GM12892 (cell line): ENCODE measurements at places on chromosomes 6 and 20.

DNA sequence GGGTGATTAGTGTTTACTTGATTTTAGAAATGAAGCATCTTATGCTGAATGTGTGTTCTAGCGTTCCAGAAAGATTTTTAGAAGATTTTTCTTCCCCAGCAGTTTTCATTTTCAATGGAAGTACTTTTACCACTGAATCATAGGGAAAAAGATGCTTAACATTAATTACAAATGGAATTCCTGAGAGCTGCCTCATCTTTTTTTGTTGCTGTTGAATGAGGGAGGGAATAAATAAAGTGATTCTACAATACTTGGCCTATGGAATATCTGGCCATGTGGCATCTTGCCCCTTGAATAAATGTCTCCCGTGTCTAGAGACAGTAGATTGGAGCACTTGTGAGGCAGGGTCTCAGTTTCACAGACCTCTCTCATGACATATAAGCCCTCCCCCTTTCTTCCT is 44.1 kb upstream of the SLC22A1 start:
- DNase-seq, result no peak

DNA sequence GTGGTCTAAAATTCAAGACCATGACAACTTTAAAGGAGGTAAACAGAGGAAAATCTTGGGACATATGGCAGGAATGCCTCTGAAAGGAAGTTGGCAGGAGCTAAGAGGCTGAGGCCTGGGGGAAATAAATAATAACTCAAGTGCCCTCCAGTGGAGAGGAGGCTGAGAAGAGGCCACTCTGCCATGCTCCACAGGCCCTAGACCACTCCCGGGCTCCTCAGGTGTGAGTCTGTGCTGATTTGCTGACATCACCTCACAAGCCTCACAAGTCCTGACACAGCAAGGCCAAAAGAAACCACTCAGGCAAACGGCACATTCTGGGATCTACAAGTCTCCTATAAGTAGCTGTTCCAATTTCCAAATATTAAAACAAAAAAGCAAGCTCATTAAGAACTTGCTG is 91.0 kb upstream of the RIPOR2 start:
- no peak for DNase-seq

GRCh38 chr6:11495565-11496145 is 41.9 kb upstream of the TMEM170B start:
- no peak for DNase-seq

- DNase-seq, result no peak
These were observed 3.4 kb upstream of the RPS6KA2 start for GRCh38 chr6:166630462-166630861.

GRCh38 chr20:63815615-63816253 is 15.3 kb downstream of the ZBTB46 start:
- DNase-seq, result no peak

GRCh38 chr6:133631421-133631820 is 257.5 kb upstream of the TCF21 start:
- no peak for DNase-seq

GRCh38 chr6:36897609-36898008 is 11.9 kb downstream of the C6orf89 start:
- no peak for DNase-seq

- no peak for DNase-seq
These were observed 243.1 kb upstream of the FLRT3 start for GRCh38 chr20:14580418-14581074.

DNA sequence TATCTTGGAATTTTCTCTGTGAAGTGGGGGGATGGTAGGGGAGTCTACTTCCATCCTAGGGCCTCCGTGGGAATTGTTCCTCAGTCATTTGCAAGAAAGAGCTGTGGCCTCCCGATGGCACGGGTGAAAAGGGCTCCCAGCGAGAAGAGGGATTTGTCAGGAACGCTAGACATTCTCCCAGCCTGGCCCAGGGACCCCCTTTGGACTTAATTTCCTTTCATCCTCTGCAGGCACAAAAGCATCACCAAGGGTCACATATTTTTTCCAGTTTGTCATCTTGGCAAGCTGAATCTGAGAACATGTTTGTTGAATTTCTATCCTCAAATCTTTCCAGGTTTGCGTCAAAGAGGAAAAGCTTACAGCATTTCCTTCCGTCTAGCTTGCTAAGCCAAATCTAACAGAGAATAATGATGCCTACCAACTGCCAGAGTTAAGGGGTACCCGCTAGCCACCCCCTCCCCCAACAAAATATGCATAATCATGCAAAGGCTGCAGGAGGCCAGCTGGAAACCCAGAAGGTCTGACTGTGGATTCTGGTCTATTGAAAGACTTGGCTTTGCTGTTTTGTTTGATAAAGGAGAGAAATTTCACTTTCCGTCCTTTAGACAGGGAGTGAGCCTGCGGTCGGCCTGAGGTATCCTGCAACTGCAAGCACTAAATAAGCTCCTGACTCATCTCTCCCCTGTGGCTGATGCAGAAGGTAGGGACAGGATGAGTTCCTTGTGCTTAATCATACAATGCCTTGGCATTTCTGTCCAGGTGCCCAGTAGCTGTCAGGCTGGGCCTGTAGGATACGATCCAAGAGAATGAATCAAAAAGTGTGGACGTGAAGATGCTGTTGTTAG is 23.1 kb downstream of the PSMG4 start:
- DNase-seq, result no peak
